ENCODE measurements at places on chromosomes 6 and 20.

- no peak for DNase-seq
Measured at GRCh38 chr20:46085179-46085851, 4.4 kb downstream of the NCOA5 start.

DNA sequence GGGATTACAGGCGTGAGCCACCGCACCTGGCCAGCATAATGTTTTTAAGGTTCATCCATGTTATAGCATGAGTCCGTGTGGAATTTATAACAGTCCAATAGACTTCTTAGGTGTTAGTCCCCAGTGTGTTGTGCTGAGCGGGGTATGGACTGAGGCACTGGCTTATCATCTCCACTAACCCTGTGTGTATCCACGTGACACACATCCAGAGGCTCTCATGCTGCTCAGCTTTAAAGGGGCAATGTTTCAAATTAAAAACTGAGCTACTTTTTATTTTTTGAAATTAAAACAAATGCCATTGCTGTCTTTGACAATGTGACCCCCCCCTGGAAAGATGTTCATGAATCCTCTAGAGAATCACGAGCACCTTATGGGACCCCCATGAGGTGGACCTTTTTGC, 54.3 kb upstream of the TRERF1 start:
- no peak for DNase-seq

DNA sequence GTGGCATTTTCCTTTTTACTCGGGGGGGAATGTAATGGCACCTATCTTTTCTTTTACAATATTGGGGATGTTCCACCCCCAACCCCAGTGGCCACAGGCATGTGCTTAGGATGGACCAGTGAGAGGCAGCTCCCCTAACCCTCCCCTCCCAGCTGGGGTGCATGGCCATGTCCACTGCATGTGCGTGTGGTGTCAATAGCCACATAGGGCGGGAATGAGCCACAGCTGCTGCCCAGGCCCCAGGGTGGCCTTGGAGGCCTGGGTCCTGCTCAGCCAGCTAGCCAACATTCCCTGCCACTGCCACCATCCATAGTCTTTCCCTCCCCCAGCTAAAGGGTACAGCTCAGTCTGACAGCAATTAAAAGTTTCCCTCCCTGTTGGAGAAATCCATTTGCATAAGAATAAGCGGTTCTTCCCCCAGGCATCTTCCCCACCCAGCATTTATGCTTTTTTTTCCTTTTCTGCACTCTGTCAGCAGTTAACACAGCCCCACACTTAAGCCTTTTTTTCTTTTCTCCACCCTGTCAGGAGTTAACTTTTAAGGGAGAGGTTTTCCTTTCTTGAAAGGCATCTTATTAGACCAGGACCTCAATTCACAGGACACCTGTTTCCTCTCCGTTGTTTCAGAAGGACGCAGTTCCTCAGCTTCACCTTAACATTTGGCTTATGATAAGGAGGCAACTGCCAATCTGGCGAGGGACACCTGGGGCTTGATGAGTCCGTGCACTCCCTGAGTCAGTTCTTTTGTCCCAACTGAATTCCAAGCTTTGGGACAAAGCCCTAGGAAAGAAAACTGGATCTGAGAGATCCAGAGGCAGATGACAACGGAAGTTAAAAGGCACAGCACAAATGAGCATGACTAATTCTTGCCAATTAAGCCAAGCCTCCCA, 121.4 kb downstream of the TPBG start:
- no peak for DNase-seq

GRCh38 chr6:119348096-119348747, 1.3 kb downstream of the MAN1A1 start:
- DNase-seq, result no peak

GRCh38 chr6:33117811-33118277, 42.1 kb downstream of the HLA-DPB1 start:
- no peak for DNase-seq

- DNase-seq, result no peak
Measured at GRCh38 chr6:144749263-144749662, 464.1 kb downstream of the UTRN start.

DNA sequence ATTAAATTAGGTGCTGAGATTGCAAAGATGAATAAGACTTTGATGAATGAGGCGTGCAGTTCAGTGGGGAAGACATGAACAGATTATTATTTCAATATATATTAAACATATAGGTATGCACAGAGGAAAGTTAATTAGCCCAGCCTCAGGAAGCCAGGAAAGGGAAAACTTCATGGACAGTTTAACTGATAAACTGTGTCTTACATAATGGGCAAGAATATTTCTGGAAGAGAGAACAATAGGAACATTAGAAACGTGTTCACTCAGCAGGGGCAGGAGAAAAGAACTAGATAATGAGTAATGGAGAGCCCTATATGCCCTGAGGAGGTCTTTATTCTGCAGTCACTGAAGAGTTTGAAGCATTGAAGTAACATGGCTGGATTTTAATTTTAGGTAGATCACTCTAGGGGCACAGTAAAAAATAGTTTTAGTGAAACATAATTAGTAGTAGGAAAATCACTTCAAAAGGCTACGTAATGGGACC, 23.6 kb downstream of the CEP57L1 start:
- DNase-seq, result no peak

DNA sequence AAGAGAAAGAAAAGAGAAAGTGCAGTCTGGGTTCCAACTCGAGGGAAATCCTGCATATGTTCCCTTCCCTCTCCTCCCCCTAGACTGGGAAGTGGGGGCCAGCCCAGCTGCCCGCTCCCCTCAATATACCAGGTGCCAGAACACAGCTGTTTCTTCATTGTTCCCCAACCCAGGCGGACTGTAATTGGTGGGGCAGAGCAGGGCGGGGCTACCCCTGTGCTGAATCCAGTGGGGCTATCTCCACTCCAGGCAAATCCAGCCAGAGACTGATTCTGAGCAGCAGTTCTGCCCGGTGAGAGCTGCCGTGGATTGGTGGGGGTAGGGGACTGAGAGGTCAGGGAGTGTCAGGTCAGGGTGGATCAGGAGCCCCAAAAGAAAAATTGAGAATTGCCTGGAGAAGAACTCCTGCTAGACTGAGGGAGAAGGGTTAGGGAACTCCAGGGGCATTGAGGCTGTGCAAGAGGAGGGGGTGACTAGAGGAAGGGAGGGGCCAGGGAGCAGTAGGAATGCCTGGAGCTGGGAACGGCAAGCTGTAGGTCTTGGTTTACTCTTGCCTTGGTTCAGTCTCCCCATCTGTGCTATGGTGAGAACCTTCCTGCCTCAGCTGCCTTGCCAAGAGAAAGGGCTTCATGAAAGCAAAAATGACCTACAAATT, at the start of gene MYMX:
Gene MYMX, plus strand, starts transcription at position 250 of the 655 bp plus-strand sequence. CDS start 546 bp downstream, outside the sequence.
- no peak for DNase-seq

GRCh38 chr20:48620507-48621375, 207.1 kb downstream of the PREX1 start:
- DNase-seq, result peak; percentile 78

DNA sequence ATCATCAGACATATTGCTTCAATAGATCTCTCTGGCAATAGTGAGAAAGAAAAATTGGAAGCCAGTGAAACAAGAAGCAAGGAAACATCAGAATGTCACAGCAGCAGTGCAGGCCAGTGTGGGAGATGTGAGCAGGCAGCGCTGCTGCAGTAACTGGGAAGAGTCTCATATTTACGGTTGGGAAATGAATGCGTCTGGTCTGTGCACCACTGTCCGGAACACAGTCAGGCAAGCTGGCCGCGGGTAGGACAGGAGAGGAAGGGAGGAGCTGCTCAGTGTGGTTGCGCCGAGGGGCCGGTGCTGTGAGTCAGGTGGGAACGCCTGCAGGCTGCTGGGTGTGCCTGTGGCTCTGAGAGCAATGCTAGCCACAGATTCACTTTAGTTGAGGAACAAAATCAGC, 6.4 kb upstream of the PSMG4 start:
- DNase-seq, result no peak

DNA sequence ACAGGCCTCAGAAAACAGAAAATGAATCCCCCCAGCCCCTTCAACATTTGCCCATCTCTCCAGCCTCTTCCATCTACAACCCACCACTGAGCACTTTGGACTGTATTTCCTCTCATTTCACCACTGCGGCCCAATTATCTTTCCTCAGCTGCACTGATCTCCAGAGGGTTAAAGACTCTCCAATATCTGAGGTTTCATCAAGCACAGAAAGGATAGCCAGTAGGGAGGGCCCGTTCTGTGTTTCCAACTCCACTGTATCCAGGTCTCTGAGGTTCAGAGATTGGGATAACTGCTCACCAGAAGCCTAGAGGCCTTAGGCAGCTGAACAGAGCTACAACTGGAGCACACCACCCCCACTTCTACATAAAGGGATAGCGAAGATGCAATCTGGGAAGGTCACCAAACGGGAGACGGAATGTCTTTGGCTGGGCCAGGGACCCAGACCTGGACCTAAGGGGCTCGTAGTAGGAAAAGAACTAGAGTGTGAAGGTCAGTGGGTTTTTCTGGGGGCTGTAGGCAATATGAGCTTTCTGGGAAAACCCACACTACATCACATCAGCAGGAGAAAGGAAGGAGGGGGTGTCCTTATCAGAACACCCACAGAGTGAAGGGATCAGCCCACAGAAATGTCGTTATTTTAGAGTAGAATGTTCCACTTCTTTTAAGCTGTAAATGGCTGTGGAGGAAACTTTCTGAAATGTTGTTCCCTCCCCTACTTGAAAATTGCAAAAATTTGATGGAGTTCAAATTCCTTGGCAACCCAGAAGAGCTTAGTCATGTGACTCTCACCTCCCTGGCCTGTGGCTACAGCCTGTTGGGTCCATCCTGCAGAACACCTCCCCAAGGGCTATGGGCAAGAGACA, 7.3 kb downstream of the KCNK5 start:
- no peak for DNase-seq

DNA sequence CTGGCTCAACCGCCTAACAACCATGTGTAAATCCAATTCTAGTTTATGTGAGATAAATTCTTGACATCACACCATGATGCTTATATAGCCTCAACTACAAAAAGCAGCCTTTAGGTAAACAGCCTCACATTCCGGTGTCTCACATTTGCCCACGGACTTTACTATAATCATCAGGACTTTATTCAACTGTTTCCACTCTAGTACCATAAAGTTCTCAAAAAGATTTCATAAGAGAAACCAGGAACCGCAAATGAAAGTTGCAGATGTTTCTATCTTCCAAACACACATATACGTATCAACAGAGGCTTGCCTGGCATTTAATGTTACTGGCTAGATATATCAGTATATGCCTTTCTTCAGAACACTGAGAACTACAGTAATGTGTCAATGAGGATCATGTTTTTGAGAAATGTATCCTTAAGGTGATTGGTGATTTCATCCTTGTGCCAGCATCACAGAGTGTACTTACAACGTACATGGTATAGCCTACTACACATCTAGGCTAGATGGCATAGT, 80.0 kb downstream of the EPB41L2 start:
- DNase-seq, result no peak

- DNase-seq, result no peak
Measured at GRCh38 chr6:1726341-1726768, 116.6 kb downstream of the FOXC1 start.

DNA sequence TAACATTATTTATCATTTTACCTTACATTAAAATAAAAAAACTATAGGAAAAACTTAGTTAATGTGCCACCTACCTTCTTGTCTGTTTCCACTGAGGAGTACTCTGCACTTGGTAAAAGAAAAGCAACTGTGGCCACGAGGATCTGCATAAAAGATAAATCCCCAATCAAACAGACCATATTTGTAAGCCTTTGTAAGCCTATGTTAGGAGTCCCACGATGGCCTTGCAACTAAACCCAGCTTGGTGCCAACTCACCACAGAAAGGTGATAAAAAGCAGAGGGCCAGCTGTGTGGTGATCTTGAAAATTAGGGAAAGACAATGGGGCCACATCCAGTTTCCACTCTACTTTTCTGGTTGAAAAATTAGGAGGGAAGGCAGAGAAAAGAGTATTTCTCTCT, 156.9 kb downstream of the INSM1 start:
- DNase-seq, result no peak

- no peak for DNase-seq
Measured at GRCh38 chr6:4891141-4891540, 112.7 kb downstream of the RPP40 start.

DNA sequence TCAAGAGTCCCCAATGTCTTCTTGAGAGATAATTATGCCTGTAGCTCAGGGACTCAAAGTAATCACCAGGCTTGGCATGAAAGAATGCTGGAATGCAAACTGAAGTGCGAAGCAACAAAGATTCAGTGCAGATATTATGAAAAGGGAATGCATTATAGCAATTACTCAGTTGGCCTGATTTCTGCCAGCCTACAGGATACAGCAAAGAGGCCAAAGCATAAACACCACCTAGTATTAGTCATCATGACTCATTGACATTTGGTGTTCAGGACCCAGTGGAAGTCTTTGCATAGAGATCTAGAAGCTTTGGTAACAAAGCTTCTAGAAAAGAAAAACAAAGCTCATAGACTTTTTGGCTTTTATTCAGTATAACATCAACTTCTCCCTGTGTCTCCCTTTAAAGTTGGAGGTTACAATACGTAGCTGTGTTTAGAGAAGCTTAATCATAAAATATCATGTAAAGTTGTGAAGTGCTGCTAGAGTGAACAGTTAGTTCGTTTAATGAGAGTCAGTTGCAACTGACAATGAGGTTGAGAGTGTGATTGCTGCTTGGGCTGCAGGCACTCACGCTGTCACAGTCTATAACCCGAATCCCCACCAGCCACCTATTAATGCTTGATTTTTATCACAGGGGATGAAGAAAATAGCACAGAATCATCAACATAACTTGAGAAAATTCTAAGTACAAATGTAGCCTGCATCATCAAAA, 932.7 kb downstream of the TFAP2A start:
- peak; percentile 1 for DNase-seq

DNA sequence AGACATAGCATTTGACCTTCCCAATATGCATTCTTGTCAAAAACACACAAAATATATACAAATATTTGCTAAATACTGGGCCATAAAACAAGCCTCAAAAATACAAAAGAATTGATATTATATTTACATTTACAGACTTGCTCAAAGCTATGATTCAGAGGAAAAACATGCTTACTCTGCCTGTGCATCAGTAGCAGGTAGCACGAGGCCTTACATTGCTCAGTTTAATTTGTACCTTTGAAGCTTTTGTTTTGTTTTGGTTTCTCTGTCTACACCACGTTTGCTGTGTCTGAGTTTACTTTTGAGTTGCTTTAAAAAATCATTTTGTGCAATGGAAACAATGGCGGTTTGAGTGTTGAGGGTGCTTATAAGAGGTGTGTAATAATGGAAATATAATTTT, 99.3 kb downstream of the PHF3 start:
- no peak for DNase-seq

GRCh38 chr6:83429269-83429668, 1.6 kb downstream of the ME1 start:
- no peak for DNase-seq

- no peak for DNase-seq
Measured at GRCh38 chr6:137926207-137926731, 59.2 kb downstream of the TNFAIP3 start.

GRCh38 chr6:34990971-34991560, 102.0 kb downstream of the ANKS1A start:
- no peak for DNase-seq
